ENCODE measurements at places on chromosomes 7 and 10.
A peak's percentile ranks its signal among the peaks of the same experiment; 100 is the strongest.

GRCh38 chr10:125462845-125463244, 220.1 kb downstream of the TEX36 start:
- no peak for DNase-seq

DNA sequence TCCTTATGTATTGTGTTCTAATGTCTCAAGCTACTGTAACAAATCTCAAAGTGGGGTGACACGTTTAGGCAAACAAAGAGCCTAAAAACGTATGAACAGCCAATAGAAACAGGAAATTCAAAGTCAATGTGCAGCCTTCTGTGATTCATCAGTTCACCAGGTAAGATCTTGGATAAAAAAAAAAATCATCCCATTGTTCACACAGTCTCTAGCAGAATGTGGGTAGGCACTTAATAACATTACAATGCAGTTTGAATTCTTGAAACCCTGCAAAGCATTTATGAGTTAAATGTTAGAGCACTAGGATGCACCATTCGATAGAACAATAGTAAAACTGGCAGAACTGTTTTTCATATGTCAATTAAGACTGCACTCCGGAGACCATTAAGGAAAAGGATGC, 88.2 kb upstream of the HDAC9 start:
- DNase-seq: peak; percentile 38

- peak; percentile 16 for DNase-seq
Observed at GRCh38 chr10:57338823-57339558, 928.7 kb downstream of the IPMK start.

DNA sequence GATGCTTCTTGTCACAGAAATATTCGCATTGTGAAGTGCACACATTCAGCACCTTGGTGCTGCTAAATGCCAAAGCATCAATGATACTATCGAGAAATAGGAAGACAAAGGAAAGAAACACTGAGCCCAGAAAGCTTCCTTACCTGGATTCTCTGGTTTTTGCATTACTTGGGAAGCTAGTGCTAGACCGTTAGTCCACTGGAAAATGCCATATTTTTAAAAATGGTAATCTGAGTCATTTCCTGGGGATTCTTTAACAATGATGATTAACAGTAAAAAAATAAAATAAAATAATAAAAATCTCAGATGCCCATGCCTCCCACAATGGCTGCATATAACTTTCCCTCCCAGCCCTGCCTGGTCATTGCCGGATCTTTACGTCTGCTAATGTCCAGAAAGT, 420.1 kb upstream of the MGMT start:
- DNase-seq: no peak

GRCh38 chr10:79487296-79488194, 24.8 kb upstream of the EIF5AL1 start:
- DNase-seq: peak; percentile 67

DNA sequence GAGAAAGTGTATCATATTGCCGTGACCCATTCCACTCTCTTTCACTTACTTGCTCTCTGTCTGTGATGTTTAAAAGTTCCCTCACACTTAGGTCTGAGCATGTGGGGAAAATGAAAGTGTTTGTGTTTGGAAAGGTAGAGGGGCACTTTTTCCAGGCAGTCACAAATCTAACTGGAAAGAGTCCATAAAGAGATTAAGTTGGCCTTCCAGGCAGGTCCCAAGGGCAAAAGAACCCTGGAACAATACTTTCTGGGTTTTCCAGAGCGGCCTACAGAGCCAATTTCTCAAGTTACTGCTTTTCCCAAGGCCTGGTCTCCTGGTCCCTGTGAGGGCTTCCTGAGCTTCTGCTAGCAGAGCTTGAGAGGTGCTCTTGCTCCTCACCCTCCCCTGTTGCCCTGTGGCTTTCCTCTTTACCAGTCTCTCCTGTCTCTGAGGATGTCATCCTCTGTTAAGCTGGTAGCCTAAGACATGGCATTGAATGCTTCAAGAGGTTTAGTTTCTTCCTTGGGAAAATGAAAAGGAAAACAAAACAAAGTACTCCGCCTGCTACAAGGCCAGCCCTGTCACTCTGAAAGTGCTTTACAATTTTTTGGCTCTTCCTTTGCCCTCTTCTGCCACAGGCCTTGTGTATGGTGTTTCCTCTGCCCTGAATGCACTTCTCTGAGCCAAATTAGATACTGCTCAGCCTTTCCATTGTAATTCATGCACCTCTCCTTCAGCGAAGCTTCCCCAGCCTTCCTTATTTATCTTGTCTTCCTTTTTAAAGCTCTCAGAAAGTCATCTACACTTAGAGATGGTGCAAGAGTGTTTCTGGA, 20.1 kb downstream of the TES start:
- DNase-seq: no peak

DNA sequence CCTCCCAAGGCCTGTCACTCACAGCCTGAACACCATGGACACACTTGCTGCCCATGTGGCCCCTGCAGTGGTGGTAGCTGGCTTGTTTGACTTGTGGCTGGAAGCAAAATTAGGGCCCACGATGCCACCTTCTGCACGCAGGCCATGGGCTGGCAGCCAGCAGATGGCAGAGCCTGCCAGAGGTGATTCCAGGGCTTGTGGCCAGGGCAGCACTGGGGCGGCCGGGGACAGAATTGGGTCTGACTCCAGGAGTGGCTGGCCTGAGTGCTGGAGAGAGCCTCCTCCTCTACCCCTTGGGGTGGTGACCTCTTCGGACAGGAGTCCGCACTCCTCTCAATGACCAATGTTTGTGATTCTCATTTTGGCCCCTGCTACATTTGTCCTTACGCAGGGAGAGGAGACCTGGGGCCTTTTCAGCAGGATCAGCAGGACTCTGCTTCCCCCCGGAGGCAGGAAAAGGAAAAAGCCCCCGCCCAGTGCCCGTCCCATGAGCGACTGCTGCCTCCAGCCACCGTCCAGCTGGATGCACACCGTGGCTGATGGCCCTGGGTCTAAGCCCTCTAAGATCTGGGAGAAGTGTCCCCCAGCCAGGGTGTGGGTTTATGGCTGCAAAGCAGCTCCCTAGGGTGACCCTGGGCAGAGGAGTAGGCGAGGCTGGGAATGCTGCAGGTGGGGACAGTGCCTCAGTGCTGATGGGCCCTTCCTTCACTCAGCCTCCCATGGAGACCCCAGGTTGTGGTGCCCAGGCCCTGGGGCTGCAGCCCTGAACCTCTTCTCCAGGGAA, 26.5 kb downstream of the DNAJB12 start:
- peak; percentile 66 for DNase-seq

DNA sequence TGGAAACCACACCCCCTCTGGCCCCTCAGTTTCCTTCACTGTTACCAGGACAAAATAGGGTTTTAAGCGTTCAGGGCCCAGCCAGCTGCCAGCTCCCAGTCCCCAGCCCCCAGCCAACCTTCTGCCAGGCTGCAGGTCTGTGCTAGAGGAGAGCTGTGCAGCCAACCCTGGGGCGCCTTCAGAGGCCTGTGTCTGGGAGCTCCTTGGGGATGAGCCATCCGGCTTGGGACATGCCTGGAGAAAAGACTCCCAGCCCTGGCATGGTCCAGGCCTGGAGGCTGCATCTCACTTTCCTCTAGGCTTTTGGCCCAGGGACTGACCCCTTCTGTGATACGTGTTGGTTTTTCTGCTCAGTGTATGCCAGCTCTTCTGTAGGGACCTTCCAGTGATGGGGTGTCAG, 487.6 kb upstream of the MGMT start:
- no peak for DNase-seq

- no peak for DNase-seq
Observed at GRCh38 chr7:84236398-84236797, 41.8 kb upstream of the SEMA3A start.

DNA sequence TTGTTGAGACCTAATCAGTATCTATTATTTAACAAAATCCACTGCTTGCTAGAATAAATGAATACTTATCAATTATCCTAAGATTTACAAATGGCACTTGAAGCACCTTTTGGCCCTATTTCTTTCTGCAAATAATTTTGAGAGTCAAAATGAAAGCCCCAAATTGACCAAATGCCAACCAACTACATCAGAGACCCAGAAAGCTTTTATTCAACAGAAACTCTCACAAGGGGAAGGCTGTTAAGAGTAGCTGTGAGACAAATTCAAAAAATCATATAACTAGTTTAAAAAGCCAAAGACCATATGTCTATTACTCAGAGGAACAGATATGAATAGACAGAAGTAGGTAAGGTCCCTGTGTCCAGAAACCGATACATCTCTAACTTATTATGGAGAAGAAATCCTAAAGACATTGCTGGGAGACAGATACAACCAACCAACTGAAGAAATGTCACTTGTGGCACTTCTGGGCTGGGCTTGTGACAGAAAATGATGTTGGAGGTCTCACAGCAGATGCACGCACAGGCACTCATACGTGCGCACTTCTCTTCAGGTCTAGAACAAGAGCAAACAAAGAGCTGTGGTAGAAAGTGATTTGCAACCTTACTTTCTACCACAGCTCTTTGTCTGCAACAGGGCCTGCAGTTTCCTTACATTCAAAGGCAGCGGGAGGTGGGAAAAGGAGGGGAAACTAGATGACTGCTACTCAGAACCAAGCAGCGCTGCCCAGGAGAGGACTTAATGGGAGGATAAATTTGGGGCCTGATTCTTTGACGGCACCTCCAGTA, 58.6 kb upstream of the KCNIP2 start:
- no peak for DNase-seq

GRCh38 chr7:30845426-30846135, 66.1 kb upstream of the AQP1 start:
- no peak for DNase-seq

- DNase-seq: no peak
Observed at GRCh38 chr7:100544386-100544785, 5.4 kb downstream of the AGFG2 start.

GRCh38 chr10:95360122-95360714, 69.4 kb upstream of the PDLIM1 start:
- peak; percentile 57 for DNase-seq

GRCh38 chr7:70455925-70456324, 676.0 kb upstream of the GALNT17 start:
- DNase-seq: no peak

- DNase-seq: no peak
Observed at GRCh38 chr10:30931094-30931493, 100.6 kb downstream of the ZNF438 start.

DNA sequence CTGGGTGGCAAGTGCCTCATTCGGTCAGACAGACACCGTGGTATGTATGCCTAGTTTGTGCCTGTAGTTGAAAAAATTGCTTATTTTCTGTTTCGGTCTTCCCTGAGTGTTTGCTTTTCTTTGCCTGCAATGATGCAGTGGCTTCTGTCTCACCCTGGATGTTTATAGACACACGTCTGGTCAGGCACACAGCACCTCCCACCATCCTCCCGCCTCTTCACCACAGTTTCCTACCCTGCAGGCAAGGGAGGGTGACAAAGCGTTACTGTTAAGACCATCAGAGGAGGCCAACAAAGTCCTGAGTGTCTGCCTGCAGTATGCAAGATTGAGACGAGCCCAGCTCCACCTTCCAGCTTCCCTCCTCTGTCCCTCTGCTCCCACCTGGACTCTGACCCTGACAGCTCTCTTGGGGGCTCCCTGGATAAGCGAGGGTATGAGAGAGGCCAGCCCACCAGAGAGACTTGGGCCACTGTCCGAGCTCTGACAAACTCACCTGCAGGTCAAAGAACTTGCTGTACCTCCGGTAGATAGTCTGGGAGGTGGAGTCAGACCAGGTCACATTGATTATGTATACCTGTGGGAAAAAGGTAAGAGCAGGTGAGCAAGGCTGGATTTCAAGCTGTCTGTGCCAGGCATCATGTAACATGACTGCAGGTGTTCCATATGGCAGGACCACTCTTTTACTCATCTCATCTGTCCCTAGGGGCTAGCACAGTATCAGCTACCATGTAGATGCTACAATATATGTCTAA, 54.4 kb downstream of the SH3PXD2A start:
- peak; percentile 85 for DNase-seq

Measured in SJSA1 (cell line).